H4 (cell line): ENCODE measurements at places on chromosomes 6 and 20. TPM values are rescaled to one million over a fixed set of nuclear protein-coding genes. Genes with fewer than 3 reads are reported as not detected.

- no peak for DNase-seq
Measured at GRCh38 chr20:63379296-63379695, 18.1 kb upstream of the CHRNA4 start.

- peak; percentile 16 for DNase-seq
Measured at GRCh38 chr6:126804332-126805064, 314.0 kb upstream of the RSPO3 start.

GRCh38 chr6:160750276-160750689 lies 48.2 kb downstream of the PLG start:
- no peak for DNase-seq

- peak; percentile 84 for DNase-seq
Measured at GRCh38 chr20:25039697-25040437, 18.1 kb downstream of the ACSS1 start.

DNA sequence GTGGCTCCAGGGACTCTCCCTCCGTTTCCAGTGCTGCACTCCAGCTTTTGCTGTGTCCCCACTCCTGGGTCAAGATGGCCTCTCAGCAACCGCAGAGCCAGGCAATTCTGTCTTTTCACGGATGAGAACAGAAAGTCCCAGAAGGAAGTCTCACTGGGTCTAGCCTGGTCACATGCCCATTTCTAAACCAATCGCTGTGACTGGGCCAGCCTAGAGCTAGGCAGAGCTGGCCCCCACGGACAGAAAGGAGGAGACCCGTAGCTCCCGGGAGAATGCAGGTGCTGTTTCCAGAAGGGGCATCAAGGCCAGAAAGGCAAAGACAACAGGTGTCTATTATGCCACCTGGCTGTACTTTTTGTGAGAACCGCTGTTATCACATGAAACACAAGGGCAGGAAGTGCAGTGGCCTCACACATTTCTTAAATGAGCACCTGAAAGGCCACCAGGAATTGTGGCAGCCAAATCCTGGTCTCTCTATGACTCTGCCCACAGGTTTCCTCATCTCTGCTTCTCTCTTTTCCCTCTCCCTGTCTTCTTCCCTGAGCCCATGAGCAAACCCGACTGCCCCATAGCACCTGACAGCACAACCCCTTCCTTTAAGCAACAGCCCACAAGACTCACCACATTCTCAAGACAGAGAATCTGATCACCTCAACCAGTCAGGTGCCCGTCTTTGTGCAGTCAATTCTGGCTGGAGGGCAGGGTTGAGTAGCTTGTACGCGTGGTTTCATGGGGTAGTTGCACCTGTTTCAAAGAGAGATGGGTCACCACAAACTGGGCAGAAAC lies 37.1 kb upstream of the B4GALT5 start:
- DNase-seq = no peak

DNA sequence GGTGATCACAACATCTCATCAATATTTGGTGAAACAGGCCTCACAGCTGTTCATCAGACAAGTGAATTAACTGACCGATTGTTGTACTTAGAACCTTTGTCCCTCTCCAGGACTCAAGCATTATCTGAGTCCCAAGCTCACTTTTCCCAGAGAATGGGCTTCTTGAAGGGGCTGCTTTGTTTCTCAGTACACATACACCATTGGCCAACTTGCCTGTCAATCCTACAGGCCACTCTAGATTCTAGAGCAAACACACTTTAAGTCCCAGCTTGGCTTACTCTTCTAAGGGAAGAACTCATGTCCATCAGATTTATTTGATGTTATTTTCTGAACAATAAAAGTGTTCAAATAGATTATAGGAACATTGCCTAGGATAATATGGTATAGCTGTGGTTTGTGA lies 249.5 kb downstream of the BCKDHB start:
- no peak for DNase-seq

DNA sequence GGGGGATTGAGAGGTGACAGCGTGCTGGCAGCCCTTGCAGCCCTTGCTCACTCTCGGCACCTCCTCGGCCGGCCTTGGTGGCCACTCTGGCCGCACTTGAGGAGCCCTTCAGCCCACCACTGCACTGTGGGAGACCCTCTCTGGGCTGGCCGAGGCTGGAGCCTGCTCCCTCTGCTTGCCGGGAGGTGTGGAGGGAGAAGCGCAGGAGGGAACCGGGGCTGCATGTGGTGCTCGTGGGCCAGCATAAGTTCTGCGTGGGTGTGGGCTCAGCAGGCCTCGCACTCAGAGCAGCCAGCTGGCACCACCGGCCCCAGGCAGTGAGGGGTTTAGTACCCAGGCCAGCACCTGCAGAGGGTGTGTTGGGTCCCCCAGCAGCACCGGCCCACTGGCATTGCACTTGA lies 912.2 kb upstream of the ADGRB3 start:
- DNase-seq = no peak

GRCh38 chr20:58646257-58646656 lies 4.8 kb upstream of the STX16 start:
- DNase-seq = no peak

GRCh38 chr6:57432919-57433684 lies 115.7 kb downstream of the PRIM2 start:
- DNase-seq = no peak

GRCh38 chr6:28254121-28254519 lies 2.1 kb upstream of the ZKSCAN4 start:
- DNase-seq = no peak

GRCh38 chr6:26411751-26412150 lies 9.7 kb downstream of the BTN3A1 start:
- no peak for DNase-seq

DNA sequence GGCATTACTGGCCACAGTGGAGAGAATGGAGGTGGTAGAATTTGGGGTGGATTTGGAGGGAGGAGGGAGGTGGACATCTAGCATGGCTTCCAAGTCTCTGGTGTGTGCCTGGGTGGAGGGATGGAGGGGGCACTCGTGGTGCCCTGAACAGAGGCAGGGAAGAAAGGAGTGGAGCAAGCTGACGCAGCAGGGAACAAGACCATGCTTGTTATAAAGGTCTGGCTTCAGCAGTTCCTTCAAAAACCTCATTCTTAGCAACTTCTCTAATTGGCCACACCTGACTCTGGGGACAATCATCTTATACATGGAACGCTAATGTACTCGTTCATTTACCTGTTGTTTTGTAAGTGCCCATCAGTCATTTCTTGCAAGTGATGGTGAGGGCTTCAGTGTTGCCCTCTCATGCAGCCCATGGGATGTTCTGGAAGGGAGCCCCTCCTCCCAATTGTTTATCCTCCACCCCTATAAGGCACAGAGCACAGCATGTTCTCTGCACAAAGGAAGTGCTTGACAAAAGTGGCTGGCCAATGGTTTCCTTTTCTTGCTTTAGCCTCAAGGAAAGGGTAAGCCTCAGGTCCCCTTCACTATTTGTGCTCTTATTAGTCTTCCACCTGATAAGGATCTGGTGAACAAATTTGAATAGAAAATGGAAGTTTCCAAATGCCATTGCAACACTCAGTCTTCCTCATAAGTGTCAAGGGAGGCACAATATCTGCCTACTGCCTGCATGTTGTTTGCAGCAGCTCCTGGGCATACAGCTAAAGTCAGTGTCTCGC lies 39.3 kb downstream of the GFOD1 start:
- DNase-seq = no peak

DNA sequence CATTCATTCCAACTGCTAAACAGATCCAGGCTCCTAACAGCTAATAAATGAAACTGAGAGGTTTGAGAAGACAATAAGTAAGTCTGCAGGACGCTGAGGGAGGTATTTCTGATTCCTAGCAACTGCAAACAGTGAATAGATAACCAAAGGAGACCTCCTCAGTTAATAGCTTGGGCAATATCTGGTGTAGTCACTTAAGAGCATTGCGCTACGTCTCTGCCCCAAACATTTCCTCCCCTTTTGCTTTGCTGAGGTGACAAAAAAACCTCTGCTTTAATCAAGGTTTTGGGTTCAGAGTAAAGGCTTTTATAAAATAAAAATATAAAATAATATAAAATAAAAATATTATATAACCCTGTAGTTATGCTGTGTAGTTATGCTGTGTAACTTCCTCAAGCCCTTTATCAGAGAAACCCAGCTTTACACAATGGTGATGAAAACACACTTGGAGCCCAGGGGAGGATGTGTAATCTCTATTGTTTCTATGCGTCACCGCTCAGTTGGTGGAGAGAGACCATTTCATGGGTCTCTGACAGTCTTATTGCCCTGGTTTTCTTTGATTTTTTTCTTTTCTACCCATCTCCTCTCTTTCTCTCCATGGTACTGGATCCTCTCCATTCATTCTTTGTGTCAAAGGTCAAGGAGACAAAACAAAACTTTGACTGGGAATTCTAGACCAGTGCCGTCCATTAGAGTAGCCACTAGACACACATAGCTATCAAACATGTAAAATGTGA lies 18.9 kb upstream of the CALHM5 start:
- DNase-seq = no peak

GRCh38 chr6:26129656-26130055 lies 42.4 kb downstream of the HFE start:
- DNase-seq = no peak

DNA sequence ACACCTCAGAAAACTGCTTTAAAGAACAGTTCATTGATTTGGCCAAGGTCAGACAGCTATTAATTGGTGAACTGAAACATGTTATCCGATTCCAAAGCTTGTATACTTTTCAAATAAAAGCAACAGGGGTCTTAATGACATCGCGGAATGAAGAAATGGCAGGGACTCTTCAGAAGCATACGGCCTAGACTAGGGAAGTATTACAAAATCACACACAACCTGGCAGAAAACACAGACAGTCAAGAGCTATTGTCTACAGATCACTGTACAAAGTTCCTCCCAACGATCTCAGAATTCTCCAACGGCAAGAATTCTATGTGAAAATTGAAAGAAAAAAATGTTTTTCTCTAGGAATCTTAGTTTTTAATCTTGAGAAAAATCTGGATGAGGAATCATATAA lies 105.5 kb downstream of the PTPRK start:
- DNase-seq = no peak

- no peak for DNase-seq
Measured at GRCh38 chr6:71388856-71389527, 100.4 kb downstream of the OGFRL1 start.

DNA sequence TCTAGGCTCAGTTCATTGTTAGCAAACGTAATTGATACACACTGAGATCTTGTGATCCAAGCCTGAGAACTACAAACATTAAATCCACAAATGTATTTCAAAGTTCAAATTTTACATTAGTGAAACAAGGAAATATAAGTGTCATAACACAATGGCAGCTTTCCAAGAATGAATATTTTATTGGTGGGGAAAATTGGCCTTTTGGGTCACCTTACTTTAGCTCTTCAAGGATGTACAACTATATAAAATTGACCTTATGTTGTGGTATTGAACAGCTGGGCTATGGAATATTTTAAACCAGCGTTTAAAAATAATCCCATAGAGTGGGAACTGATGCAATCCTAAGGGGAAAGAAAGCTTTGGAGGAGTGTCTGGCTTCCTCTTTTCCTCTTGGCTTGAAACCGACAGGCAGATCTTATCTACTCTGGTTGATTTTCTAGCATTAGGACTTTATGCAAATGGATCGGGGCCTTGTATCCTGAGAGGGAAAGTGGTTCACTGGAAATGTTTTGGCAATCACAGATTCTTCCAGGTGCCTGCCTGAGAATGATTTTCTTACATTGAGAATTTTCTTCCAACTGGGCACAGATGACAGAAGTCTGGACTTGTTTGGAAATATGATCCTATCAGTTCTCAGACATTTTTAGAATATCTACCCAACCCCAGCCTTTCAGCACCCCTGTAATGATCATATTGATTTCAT lies 184.8 kb upstream of the ECI2 start:
- DNase-seq = peak; percentile 53

- DNase-seq = no peak
Measured at GRCh38 chr6:148445116-148445515, 102.5 kb downstream of the SASH1 start.

DNA sequence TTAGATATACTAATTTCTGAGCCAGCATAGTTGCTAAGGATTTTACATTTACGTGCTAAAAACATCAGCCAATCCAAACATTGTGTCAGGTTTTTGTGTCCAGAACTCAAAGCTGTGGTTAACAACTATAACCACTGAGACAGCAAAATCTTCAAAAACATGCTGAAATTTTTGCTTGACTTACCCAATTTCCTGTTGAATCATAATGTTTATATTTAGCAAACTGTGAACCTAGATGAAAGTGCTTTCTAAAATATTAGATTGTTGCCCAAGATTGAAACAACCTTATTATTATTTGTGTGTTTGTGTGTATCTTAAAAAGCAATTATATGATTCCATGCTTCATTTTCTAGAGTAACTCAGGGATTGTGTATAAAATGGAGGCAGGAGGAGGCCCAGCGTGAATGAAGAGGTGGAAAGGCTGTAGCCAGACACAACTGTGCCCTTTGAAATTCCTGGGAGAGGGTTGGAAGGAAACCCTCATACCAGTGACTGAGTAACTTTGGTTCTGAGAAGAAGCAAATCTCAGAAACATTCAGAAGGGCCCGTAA lies 48.0 kb downstream of the ARMC2 start:
- peak; percentile 19 for DNase-seq

- no peak for DNase-seq
Measured at GRCh38 chr6:74611220-74611619, 594.6 kb downstream of the COL12A1 start.

DNA sequence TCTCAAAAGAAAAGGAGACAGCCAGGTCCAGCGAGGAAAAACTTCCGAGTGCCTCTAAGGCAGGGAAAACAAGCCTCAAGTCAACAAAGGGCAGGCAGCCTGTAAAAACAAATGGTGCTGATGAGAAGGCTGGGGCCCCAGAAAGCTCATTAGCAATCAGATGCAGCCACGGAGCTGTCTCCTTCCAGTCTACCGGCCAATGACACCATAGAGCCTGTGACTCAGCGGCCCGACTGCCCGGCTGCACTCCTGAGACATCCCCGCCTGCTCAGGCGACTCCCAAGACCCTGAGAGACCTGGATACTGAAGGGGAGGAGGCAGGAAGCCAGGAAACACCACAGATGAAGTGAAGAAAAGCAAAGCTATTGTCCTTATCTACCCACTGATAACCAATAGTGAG lies 120.1 kb upstream of the HDDC2 start:
- DNase-seq = no peak

DNA sequence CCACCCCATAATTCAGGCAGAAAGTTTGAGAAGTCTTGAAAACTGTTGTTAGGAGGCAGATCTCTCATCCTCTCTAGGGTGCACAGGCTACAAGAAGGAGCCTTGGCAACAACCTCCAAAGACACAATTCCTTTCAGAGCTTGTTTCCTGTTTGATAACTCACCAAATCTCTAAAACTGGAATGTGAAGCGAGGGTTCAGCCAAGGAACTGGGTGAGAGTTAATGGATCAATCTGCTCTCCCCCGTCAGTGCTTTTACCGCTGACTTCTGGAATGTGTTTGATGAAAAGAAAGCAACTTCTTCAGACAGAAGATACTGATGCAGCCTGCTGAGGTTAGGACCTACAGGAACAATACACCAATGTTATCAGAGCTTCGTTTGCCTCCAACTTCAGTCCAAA lies 171.8 kb upstream of the BMP2 start:
- DNase-seq = no peak

GRCh38 chr20:58596750-58597248 lies 54.3 kb upstream of the STX16 start:
- DNase-seq = no peak

RFX6 gene
- not detected in 2 replicates for total RNA-seq

SIM1 gene
- 0.02 TPM in 1 of 2 replicates, not detected in the other for total RNA-seq

PROKR2 gene
- total RNA-seq = not detected in 2 replicates

AIF1 gene
- total RNA-seq = not detected in 2 replicates

DLK2 gene
- total RNA-seq = 12.6 and 13.7 TPM in 2 replicates

PDE10A gene
- 2.1 and 3.1 TPM in 2 replicates for total RNA-seq

ZSCAN23 gene
- total RNA-seq = 0.64 and 2.4 TPM in 2 replicates

TMEM170B gene
- 0.95 and 1.3 TPM in 2 replicates for total RNA-seq

C4A gene
- total RNA-seq = 7.2 and 8.5 TPM in 2 replicates

TREM2 gene
- 0.27 TPM in 1 of 2 replicates, not detected in the other for total RNA-seq

EYA4 gene
- total RNA-seq = 25.7 and 33.7 TPM in 2 replicates

SLC22A2 gene
- not detected in 2 replicates for total RNA-seq

CNR1 gene
- total RNA-seq = 0.74 and 0.87 TPM in 2 replicates

TRAPPC3L gene
- 0.17 TPM in 1 of 2 replicates, not detected in the other for total RNA-seq
